ENCODE measurements at places on chromosomes 2 and 18.

- peaks cover 6% of the 10 kb centered on the region for H3K27me3 ChIP-seq
- peaks cover 83% of the 10 kb centered on the region for H3K4me1 ChIP-seq
- H3K4me3 ChIP-seq, result no peak overlapping the region
- H3K36me3 ChIP-seq, result peaks cover 4% of the 10 kb centered on the region
Measured at GRCh38 chr18:23990474-23991410, 23.8 kb upstream of the TTC39C start.

DNA sequence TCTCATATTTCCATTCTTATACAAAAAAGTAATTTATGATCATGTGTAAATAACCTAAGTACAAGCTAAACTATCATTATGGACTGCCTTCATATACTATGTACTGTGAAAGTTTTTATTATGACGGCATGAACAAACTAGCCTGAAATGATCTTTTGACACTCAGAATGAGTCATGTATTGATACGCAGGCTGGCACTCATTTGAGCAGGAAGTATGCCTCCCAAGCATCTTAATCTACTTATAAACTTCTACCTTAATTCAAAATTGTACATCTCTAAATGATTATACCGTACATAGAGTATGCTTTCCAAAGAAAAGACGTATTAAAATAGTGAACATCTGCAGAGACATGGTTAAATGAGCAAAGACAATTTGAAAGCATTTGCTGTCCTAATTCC lies 207.1 kb upstream of the SPOPL start:
- no peak overlapping the region for H3K4me3 ChIP-seq
- no peak for DNase-seq
- no peak overlapping the region for H3K27ac ChIP-seq
- no peaks in the 10 kb centered on the region for H3K4me1 ChIP-seq
- H3K36me3 ChIP-seq, result no peaks in the 10 kb centered on the region

DNA sequence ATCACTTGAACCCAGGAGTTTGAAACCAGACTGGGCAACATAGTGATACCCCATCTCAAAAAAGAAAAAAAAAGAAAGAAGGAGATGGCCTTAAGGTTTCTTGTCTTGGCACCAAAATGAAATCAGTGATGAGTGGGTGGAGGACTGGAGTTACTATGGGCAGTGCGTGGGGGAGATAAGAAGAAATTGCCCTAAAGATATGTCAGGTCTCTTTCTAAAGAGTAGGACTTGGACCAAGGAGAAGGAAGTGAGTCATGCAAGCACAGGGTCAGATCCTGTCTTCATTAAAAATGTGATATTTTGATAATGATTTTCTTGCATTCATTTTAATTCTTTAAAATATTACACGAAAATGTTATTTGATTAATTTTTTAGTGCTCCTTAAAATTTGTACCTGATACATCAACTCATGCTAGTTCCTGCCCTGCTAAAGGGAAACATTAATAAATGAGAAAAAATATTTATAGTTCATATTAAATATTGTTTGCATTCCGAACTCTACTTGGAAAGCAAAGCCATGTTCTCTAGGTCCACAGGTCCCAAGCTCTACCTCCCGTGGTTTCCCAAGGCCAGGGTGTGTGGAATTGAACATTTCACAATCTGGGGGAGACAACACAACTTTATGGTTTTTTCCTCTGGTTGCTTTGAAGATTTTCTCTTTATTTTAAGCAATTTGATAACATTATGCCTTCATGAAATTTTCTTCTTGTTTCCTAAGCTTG lies 62.6 kb upstream of the CTLA4 start:
- H3K27ac ChIP-seq, result peak overlapping the region; percentile 34
- H3K4me1 ChIP-seq, result peaks cover 91% of the 10 kb centered on the region
- no peak for DNase-seq

- H3K27ac ChIP-seq, result peak overlapping the region; percentile 65
- H3K4me3 ChIP-seq, result peak overlapping the region; percentile 94
- H3K36me3 ChIP-seq, result peaks cover 3% of the 10 kb centered on the region
- peak; percentile 60 for DNase-seq
Measured at GRCh38 chr18:79950515-79951341, 725 bp downstream of the SLC66A2 start.

DNA sequence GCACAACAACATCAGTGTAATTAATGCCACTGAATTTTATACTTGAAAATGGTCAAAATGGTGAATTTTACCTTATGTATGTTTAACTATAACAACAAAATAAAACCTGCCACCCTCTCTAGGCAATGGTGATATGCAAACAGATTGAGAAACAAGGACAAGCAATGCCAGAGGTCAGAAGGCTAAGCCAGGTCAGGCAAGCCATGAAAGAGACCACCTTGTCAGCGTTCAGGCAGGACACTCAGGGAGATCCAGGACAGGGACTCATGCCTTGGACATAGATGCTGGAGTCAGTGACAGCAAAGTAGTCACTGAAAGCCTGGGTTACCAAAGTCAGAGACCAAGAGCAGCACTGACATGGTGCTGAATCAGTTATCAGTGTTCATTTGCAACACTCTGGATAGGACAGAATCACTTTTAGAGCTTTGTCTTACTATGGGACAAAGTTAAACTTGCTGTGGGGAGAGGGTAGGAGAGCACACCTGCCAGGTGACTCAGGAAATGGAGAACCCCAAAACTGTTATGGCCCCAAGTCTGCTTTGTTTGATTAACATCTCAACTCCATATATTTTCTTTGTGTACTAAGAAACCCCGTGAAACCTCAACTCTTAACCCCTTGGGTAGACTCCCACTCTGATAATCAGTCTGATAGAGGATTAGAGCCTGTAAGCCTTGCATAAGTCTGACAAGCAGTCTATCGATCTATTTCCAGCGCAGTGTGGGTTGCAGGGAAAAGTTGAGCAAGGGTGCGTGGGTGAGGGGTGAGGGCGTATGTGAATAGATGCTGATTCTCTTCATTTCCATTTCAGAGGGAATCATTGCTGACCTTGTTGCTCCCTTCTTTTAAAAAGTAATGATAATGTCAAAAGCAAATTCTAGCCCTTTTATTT lies 48.7 kb upstream of the ZNF385B start:
- H3K4me3 ChIP-seq, result no peak overlapping the region
- peaks cover 11% of the 10 kb centered on the region for H3K27me3 ChIP-seq
- no peak for DNase-seq
- H3K36me3 ChIP-seq, result no peaks in the 10 kb centered on the region
- no peaks in the 10 kb centered on the region for H3K4me1 ChIP-seq

- H3K36me3 ChIP-seq, result no peaks in the 10 kb centered on the region
- no peaks in the 10 kb centered on the region for H3K27me3 ChIP-seq
- H3K27ac ChIP-seq, result no peak overlapping the region
- DNase-seq, result no peak
- H3K4me1 ChIP-seq, result peaks cover 8% of the 10 kb centered on the region
- no peak overlapping the region for H3K4me3 ChIP-seq
Measured at GRCh38 chr2:101327863-101328394, 19.4 kb upstream of the RNF149 start.

GRCh38 chr2:12456293-12457106 lies 260.2 kb upstream of the TRIB2 start:
- H3K27ac ChIP-seq, result peak overlapping the region; percentile 97
- no peaks in the 10 kb centered on the region for H3K27me3 ChIP-seq
- H3K36me3 ChIP-seq, result peaks cover 1% of the 10 kb centered on the region
- peak overlapping the region; percentile 95 for H3K4me3 ChIP-seq

Data from activated T-cell treated with anti-CD3 and anti-CD28 coated beads, Interleukin-2, amount 50 U/mL, for 72 hours (primary cell).